KG1 (cell line): ENCODE measurements at places on chromosomes 12 and 14.

GRCh38 chr14:34329301-34329700, 132.7 kb downstream of the SPTSSA start:
- no peak for DNase-seq

DNA sequence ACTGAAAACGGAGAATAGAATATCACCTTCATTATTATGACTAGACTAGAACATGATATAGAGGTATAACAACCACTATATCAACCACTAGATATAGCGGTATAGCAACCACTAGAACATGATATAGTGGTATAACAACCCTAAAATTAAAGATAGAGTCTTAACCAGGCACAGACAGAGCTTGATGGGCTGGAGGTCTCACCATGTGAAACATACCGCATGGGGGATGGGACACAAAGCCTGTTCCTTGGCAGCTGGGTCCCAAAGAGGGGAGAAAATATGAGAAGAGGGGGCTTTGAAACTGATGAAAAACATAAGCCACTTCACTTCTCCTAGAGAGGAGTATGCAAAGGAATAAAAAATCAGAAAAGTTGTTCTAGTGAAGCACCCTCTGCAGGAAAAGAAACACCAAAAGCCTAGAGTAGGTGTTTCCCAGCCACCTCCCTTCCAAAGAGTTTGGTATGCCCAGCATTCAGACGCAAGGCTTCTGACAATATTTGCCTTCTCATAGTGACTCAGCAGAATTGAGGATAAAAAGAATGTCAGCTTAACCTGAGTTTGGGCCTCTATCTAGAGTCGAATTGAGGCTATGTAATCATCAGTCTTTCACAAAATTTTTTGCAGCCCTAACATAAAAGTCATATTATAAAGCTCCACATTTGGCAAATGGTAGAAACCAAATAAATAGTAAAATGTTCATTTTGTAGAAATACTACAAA, 316.4 kb downstream of the NOVA1 start:
- DNase-seq, result no peak

- DNase-seq, result no peak
Observed at GRCh38 chr14:42112108-42112507, 505.4 kb downstream of the LRFN5 start.

GRCh38 chr14:56482310-56482911, 97.2 kb upstream of the TMEM260 start:
- DNase-seq, result no peak

- no peak for DNase-seq
Observed at GRCh38 chr12:67202011-67202677, 67.0 kb upstream of the CAND1 start.

GRCh38 chr14:39469094-39469710, 37.0 kb upstream of the FBXO33 start:
- DNase-seq, result no peak

- DNase-seq, result no peak
Observed at GRCh38 chr14:29648045-29648444, 279.6 kb downstream of the PRKD1 start.

GRCh38 chr12:24560831-24561271, 388.1 kb downstream of the BCAT1 start:
- no peak for DNase-seq

GRCh38 chr14:47678993-47679392, 3.6 kb upstream of the MDGA2 start:
- no peak for DNase-seq

DNA sequence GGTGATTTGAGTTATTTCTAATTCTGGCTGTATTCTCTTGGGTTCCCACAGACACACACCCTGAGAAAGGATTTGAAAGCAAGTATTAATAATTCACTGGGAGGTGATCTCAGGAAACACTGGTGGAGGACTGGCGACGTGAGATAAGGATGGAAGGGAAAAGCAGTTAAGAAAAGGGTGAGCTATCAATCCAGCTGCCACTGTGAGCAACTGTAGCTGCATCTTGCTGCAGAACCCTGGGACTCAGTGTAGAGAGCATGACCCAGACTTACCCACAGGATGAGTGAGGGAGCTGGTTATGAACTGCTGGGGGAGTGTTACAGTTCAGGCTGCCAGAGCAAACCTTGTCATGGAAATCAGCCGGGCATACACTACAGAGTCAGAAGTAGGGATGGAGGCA, 71.9 kb downstream of the RESF1 start:
- no peak for DNase-seq

DNA sequence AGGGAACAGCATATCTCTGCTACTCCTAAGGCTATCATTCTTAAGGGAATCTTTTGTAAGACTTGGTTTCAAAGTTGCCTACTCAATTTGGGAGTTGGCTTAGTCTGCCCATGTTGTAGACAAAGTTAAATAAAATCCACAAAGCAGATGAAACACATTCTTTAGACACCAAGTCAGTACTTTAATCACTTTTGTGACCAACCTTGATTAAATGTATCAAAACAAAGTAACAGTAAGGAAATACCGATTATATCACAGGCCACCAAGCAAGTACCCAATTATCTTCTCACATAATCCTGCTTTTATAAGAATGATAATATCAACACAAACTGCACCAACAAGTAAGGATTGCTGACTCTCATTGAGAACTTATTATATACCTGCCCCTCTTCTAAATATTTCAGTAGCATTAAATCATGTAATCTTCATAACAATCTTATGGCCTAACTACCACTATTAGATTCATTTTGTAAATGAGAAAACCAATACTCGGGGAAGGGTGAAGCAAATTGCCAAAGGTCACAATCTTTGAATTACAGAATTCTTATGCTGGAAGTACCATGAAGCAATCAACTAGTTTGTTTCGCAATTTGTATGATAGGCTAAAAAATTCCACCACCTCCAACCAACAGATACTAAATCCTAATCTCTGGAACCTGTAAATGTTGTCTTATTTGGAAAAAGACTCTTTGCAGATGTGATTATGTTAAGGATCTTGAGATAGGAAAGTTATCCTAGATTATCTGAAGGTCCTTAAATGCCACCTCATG, 12.6 kb upstream of the DIO2 start:
- DNase-seq, result no peak

DNA sequence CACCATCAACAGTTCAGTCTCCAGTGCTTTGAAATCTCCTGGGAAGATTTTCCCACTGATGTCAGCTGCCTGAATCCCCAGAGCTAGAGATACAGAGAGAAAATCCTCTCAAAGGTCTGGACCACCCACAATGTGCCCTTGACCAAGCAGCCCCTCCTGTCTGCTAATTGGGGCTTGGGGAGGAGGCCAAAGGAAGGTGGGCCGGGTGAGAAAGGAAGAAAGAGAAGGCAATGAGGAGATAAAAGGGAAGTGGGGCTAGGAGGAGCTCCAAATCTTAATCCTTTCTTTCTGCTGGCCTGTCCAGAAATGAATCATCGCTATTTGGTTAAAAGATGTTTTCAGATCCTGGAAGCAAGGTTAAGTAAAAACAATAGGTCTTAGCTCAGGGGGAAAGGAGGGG, 322.9 kb downstream of the BCL11B start:
- DNase-seq, result no peak

DNA sequence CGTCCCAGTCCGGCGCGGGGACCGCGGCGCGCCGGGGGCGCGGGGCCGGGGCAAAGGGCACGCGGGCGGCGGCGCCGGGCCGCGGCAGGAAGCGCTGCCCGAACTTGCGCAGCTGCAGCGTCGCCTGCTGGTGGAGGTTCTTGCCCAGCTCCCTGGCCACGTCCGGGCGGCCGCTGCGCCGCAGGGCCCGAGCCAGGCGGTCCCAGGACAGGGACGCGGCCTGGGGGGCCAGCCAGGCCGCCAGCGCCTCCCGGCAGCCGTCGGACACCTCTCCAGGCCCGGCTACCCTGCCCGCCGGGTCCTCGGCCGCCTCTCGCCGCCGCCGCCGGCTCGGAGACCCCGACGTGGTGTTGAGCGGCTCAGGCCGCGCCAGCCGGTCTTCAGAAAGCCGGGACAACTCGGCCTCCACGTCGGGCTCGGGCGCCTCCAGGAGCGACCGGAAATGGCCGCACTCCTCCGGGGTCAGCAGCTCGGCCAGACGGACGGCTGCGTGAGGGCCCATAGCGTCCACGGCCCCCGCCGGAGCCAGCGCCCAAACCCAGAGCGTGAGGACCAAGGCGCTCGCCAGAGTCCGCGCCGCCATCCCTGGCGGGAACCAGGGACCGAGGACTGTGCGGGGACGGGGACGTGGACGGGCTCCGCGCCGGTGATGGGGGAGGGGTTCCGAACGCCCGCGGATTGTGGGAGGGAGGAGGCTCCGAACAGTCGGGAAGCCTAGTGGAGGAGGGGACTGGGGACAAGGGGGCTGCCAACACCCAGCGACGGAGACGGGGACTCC, 34.0 kb downstream of the FIGNL2 start:
- no peak for DNase-seq

- DNase-seq, result no peak
Observed at GRCh38 chr12:53174881-53175491, 5.5 kb upstream of the ZNF740 start.

- DNase-seq, result no peak
Observed at GRCh38 chr12:64682572-64683277, 72.4 kb downstream of the RASSF3 start.

GRCh38 chr14:69711065-69711464, 55.9 kb upstream of the SRSF5 start:
- DNase-seq, result no peak

DNA sequence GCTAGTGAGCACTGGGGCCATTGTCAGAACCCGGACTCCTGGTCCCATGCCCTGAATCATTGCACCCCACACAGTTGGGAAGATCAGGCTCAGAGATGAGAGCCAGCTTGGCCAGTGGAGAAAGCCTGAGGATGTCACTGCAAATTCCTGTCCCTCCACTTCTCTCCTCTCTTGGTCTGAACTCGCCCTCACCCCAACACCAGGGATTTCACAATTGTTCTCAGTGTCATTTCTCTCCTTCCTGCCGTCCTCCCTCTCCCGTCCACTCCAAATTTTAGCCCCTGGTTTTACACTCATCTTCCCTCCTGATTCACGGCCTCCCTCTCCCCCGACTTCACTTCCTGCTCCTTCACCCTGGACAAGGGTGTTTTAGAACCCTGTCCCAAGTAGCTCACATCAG, 11.1 kb downstream of the KRT75 start:
- DNase-seq, result no peak

DNA sequence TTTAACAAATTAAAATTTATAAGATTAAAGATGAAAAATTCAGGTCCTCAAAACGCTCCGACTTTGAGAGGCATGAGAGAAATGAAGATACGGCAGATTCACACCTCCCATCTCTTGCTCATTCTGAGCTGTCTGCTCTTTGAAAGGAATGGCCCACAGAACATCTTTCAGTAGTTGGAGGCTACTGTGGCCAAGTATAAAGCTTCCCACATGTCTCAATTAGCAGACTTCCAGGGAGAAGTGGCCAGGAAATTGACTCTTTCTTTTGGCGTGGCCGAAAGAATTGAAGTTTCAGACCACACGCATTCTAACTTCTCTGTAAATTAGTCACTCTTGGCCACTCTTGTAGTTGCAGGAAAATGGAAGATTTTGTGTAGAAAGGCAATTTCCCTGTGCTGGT, 129.2 kb downstream of the DIP2B start:
- DNase-seq, result no peak

DNA sequence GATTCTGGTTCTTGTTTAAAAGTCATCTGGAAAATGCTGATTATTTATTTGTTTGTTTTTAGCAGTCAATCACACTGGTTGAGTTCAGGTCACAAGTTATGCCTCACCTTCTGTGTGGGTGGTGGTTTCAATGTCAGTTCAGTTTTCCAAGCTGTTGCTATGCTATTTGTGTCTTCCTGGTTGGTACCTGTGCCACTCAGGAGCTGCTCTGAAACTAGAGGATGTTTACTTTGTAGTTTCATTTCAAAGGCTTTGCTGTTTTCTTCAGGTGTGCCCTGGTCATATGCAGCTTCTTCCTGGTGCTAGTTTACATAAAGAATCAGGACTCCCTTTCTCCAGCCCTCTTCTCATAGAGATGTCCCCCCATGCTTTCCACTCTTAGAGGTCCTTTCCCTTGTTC, 75.7 kb upstream of the PPP4R3A start:
- no peak for DNase-seq

- no peak for DNase-seq
Observed at GRCh38 chr14:103401223-103402214, 16.3 kb downstream of the MARK3 start.

- no peak for DNase-seq
Observed at GRCh38 chr14:75232597-75232996, 46.0 kb upstream of the FOS start.

GRCh38 chr14:95150910-95151309, 6.4 kb downstream of the DICER1 start:
- DNase-seq, result no peak

DNA sequence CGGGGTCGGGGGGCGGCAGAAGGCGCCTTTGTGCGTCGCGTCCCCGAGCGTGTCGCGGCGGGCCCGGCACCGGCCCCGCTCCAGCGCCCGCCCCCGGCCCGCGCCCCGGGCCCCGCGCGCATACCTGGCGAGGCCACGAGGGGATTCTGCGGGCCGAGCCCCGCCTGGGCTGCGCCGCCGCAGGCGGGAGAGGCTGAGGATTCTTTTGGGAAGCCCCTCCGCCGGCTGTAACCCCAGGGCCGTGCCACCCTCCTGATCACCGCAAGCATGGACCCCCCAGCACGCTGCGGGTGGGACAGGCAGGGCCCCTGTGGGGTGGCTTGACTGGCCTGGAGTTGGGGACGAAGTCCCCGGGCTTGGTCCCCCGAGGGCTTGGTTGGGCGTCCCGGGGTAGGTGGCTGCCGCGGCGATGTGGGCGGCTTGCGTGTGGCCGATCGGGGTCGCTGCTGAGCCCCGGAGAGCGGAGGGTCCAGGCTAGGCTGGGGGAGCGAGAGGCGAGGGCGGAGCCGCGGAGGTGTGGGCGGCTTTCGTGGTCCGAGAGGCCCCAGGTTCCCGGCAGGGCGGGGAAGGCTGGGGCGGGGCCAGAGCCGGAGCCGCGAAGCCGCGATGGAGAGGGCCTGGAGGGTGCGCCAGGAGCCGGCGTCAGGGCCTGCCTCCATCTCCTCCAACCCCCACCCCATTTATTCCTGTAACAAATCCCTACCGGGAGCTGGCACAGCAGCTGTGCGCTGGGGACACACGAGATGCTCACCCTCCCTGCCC, 28.4 kb upstream of the GPR132 start:
- DNase-seq, result no peak

DNA sequence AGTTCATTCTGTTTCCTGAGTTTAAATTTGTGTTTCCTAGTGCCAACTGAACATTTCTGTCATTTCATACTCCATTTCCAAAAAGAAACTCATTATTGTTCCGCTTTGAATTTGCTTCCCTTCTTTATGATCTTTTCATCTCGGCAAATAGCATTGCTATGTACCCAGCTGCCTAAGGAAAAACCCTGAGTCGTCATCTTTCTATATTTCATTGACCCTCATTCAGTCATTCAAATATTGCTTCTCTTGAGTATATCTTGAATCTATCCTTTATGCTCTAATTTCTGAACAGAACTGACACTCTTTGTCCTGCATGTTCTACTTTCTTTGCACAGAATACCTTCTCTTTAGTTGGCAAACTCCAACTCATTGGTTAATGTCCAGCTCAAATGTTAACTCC, 35.9 kb downstream of the ADIPOR2 start:
- no peak for DNase-seq

GRCh38 chr12:80189241-80189640, 89.9 kb downstream of the OTOGL start:
- no peak for DNase-seq
